ENCODE measurements at places on chromosomes 6 and 20.

DNA sequence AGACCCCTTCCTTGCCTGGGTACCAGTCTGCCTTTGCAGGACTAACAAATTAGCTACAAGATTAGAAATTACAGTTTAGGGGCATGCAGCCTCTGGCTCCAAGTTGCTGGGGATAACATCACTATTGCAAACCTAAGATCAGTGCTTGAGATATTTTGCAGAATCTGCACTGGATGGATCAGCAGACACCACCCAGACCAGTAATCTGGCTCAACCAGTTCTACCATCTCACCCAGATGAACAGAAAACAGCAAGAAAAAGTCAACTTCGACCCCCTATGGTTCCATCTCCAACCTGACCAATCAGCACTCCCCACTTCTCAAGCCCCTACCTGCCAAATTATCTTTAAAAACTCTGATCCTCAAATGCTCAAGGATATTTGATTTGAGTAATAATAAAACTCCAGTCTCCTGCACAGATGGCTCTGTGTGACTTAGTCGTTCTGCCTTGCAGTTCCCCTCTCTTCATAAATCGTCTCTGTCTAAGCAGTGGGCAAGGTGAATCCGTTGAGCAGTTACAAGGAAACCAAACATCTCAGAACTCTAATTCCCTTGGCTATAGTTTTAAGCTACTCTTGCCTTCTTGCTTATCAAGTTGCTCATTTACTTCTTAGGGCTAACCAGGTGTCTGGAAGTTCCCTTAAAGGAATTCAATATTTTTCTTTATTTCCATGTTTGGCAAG, 16.1 kb upstream of the LMBRD1 start:
- no peak for DNase-seq

- no peak for DNase-seq
Observed at GRCh38 chr6:14924126-14925024, 321.5 kb upstream of the JARID2 start.

GRCh38 chr20:53786071-53786444, 192.4 kb upstream of the ZNF217 start:
- DNase-seq = no peak

- DNase-seq = no peak
Observed at GRCh38 chr6:48486373-48486772, 375.4 kb upstream of the PTCHD4 start.

DNA sequence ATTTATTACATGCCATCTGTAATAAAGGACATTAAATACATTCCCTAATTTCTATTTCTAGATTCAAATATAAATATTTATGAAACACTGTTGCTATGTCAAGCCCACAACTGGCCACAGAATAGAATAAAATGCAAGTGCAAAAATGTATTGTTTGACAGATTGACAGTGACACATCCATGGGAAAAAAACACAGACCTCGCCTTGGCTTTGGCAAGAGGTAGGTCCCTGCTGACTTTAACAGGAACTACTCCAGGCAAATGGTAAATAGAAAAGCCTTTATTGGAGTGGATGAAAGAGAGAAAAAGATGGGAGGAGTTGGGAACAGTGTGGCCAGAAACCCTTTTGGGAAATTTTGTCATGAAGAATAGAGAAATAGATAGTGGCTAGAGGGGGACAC, 622.9 kb downstream of the UTRN start:
- DNase-seq = no peak

DNA sequence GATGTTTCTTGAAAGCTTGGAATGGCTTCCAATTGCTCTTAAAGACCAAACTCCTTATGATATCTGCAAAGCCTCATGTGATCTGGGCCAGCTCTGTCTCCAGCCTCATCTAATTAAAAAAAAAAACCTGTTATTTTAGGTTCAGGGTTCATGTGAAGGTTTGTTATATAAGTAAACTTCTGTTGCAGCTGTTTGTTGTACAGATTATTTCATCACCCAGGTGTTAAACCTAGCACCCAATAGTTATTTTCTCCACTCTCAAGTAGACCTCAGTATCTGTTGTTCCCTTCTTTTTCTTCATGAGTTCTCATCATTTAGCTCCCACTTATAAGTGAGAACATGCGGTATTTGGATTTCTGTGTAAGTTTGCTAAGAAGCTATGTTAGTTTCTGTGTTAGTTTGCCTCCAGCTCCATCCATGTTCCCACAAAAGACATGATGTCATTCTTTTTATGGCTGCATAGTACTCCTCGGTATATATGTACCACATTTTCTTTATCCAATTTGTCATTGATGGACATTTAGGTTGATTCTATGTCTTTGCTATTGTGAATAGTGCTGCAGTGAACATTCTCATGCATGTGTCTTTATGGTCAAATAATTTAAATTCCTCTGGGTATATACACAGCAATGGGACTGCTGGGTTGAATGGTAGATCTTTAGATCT, 30.2 kb upstream of the TFB1M start:
- DNase-seq = no peak

DNA sequence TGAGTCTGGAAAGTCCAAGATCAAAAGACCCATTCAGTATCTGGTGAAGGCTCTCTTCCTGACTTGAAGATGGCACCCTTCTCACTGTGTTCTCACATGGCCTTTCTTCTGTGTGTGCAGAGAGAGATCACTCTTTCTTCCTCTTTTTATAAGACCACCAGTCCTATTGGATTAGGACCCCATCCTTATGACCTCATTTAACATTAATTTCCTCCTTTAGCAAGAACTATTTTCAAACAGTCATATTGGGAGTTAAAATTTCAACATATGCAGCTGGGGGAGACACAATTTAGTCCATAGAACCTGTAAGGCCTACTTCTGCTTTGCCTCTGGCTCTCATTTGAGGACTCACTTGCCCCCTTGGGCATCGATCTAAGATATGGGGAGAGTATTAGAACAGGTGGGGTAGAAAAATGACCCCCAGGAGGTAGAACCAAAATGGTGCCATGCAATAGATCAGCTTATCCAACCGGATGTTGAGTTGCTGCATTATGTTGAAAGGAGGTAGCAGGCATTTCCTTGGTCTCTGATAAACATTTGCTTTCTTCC, 78.4 kb upstream of the ATXN1 start:
- DNase-seq = no peak

DNA sequence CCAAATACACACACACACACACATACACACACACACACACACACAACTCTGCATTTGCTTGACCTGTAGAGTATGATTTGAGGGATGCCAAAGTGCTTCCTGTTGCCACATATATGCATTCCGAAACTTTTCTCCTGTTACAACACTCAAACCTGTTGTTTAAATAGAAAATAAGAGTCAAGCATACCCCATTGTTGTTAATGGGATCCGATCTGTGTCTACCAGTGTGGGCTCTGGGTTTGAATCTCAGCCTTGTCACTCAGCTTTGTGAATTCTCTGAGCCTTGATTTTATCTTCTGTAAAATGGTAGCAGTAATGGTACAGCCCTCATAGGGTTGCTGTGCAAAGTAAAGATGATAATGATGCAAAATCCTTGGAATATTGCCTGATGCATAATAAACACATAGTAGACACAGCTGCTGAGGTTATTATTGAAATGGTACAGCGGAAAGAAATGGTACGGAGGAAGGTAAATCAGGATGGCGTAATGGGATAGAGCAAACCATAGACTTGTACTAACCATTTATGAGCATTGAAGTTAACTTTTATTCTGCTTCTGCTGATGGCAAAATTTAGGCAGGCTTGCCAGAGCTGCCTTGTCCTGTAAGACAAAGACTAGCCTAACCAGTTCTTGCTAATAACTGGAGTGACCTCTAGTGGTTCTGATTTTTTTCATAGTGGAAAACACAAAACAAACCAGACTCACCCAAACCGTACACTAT, 113.5 kb upstream of the PHACTR1 start:
- DNase-seq = no peak

DNA sequence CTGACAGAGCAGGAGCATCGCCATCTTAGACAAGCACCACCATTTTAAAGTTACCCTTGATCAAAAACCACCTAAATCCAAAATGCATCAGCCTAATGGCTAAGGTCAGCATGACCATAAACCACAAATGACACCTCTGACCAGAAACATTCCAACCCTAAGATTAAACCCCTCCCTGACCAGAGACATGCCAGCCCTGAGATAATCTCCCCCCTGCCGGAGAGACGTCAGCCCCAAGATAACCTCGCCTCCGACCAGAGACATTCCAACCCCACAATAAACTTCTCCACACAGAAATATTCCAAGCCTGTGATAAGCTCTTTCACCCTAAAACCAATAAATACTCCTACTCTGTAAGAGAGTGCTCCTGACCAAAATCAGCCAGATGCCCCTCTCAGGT, 53.5 kb downstream of the PXDC1 start:
- no peak for DNase-seq

- DNase-seq = no peak
Observed at GRCh38 chr6:60671369-60671768, 1614.7 kb downstream of the KHDRBS2 start.

- DNase-seq = no peak
Observed at GRCh38 chr6:33785778-33786177, 3.2 kb downstream of the LEMD2 start.

- DNase-seq = no peak
Observed at GRCh38 chr6:70398783-70399728, 14.3 kb upstream of the FAM135A start.

GRCh38 chr6:33992191-33992590, 153.7 kb downstream of the GRM4 start:
- no peak for DNase-seq

- no peak for DNase-seq
Observed at GRCh38 chr6:158068156-158068892, 86.7 kb downstream of the SYNJ2 start.

- no peak for DNase-seq
Observed at GRCh38 chr6:63561288-63561687, 11.0 kb upstream of the LOC128125822 start.

GRCh38 chr6:135797361-135797760, 54.1 kb upstream of the PDE7B start:
- no peak for DNase-seq

- DNase-seq = no peak
Observed at GRCh38 chr6:25042984-25043725, 107.4 kb upstream of the RIPOR2 start.

GRCh38 chr6:143014764-143015163, 45.9 kb upstream of the AIG1 start:
- DNase-seq = no peak

GRCh38 chr6:170464524-170464979, 88.6 kb downstream of the PSMB1 start:
- no peak for DNase-seq

- DNase-seq = no peak
Observed at GRCh38 chr6:23448281-23448680, 677.7 kb upstream of the NRSN1 start.

- DNase-seq = no peak
Observed at GRCh38 chr6:73062130-73062529, 163.2 kb downstream of the KHDC1L start.

GRCh38 chr20:61317966-61318530, 66.0 kb downstream of the CDH4 start:
- no peak for DNase-seq

DNA sequence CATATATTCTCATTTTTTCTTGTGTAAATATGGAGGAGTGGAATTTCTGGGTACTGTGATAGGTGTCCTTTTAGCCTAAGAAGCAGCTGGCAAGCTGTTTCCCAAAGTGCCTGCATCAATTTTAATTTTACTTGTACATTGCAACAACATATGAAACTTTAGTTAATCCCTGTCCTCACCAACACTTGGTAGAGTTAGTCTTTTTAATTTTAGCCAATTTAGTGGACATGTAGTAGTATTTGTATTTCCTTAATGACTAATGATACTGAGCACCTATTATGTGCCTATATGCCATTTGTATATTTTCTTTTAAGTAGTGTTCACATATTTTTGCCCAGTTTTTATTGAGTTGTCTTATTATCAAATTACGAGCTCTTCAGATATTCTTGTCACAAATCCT, 46.8 kb upstream of the NOX3 start:
- no peak for DNase-seq

GRCh38 chr20:12262747-12263146, 345.1 kb downstream of the BTBD3 start:
- no peak for DNase-seq

- DNase-seq = no peak
Observed at GRCh38 chr6:3800850-3801591, 48.2 kb upstream of the FAM50B start.

DNA sequence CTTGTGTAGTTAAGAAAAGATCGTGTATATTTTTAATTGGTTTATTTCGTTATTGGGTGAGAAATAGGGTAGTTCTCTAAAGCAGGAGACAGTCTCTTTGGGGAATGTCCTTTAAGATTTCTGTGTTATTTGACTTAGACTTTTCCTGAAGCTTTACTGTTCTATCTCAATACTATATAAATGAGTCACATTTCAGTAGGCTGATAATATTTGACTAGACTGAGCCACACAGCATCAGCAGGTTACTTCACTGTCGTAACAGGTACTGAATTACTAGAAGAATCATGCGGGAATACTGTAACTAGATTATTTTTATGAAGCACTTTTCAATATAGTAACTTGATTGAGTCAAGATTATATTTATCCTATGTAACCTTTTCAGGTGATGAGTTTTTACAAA, 1.4 kb downstream of the SMAP1 start:
- no peak for DNase-seq

DNA sequence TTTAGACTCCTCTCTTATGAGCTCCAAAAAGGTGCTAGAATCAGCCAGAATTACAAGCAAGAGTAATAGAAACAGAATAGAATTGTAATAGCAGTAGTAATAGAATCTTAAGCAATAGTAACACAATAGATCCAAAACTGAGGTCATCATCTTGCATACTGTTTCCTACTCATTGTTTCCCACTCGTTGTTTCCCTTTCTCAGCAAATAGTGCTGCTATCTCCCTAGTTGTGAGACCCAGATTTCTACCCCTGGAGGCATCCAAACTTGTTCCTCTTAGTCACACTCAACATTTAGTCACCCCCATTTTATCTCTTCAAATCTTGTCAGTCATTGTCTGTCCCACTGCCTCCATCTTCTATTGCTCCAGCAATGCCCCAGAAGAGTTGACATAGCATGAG, 356.9 kb upstream of the MARCKS start:
- no peak for DNase-seq

DNA sequence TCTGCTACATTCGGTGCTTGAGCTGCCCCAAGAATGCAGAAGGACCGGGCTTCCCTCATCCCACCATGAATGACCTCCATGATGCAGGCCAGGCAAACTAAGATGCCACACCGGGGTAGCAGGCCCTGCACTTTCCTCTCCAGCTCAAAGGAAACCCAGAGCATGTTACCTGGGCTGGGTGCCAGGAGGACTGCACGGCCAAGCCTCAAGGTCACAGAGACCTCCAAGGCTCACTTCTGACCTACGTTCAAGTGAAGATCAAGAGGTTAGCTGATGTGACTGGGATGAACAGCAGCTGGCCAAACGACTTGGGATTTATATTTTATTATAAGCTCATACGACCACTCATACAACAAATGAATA, 501.8 kb downstream of the CD83 start:
- no peak for DNase-seq

- no peak for DNase-seq
Observed at GRCh38 chr6:111754423-111754822, 118.8 kb downstream of the FYN start.

GRCh38 chr20:50425076-50425475, 85.1 kb upstream of the PTPN1 start:
- DNase-seq = no peak

- no peak for DNase-seq
Observed at GRCh38 chr6:41674231-41675000, 36.1 kb downstream of the MDFI start.
